GM23248 (cell line): ENCODE measurements at places on chromosomes 6 and 20. TPM values are rescaled to one million over a fixed set of nuclear protein-coding genes. Genes with fewer than 3 reads are reported as not detected.

The LY6G5B gene
- total RNA-seq: 2.7 and 7.5 TPM in 2 replicates

The CALHM5 gene
- total RNA-seq: 8.2 and 9.8 TPM in 2 replicates

The GLP1R gene
- total RNA-seq: not detected in 2 replicates

The RBM38 gene
- 3.7 and 8.1 TPM in 2 replicates for total RNA-seq

The JAG1 gene
- total RNA-seq: 4.8 and 8.4 TPM in 2 replicates

The TFAP2B gene
- total RNA-seq: not detected in 2 replicates

- DNase-seq: no peak
Measured at GRCh38 chr6:97306544-97307320, 23.7 kb upstream of the MMS22L start.

DNA sequence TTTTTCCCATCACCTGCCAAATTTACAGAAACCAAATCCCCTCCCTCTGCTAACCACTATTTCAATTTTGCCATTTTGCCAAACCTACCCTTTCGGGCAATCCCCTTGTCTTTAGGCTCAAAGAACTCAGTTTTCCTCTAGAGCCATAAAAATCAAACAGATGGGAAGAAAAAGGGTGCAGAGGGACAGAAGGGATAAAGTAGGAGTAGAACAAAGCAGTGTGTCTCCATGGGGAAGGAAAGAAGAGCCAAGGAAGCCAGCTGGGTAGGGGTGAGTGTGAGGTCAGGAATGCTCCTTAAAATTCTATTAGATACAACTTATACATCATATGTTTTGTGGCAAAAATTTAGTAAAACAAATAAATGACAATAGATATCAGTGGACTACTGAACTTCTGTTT lies 316.5 kb downstream of the BTBD9 start:
- DNase-seq: no peak

DNA sequence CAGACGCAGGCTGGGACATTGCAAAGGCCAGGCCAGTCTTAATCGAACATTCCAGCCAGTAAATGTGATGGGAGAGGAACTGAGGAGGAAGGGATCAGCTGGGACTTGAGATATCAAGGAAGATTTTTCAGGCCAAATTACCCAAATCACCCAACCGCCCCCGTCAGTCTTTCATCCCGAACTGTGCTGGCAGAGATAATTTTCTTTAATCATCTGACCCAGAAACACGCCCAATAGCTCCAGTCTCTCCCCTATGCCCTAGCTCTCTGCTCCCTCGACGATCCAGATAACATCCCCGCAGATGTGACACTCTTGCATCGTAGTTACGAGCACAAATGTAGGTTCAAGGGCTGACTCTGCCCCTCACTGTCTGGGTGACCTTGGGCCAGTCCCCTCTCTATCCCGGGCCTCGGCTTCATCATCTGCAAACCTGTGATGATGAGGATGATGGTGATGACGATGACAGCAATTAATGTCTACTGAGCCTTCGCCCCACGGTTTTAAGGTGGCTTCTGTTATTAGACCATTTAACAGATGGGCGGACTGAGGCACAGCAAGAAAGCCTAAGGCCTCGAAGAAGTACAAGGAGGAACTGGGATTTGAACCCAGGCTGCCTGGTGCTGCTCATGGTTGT lies 118.6 kb downstream of the PREX1 start:
- no peak for DNase-seq

DNA sequence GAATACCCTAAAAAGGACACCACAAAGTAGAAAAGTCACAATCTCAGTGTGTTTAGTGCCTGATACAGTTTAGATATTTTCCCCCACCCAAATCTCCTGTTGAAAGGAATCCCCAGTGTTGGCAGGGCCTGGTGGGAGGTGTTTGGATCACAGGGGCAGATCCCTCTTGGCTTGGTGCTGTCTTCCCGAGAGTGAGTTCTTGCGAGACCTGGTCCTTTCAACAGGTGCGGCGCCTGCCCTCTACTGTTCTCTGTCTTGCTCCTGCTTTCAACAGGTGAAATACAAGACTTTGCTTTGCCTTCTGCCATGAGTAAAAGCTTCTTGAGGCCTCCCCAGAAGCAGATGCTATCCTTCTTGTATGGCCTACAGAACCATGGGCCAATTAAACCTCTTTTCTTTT lies 534.3 kb upstream of the NRSN1 start:
- no peak for DNase-seq

- peak; percentile 50 for DNase-seq
Measured at GRCh38 chr6:11172501-11173327, 59.8 kb downstream of the NEDD9 start.

- no peak for DNase-seq
Measured at GRCh38 chr20:25032478-25033264, 25.3 kb downstream of the ACSS1 start.

GRCh38 chr20:64189530-64189966 lies 25.3 kb downstream of the MYT1 start:
- DNase-seq: no peak

DNA sequence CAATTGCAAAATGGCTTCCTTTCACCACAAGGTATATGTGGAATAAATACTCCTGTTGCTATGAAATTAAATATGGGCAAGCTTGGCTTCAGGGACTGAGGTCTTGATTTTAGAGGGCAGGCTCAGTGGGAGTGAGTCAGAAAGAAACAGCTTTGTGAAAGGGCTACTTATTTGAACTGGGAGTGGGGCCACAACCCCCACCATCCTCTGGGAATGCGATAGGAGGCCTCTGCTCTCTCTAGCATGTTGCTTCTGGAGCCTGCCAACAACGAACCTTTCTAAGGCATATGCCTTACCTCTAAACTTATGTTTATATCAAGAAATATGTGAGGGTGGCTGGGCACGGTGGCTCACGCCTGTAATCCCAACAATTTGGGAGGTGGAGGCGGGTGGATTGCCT lies 149.7 kb downstream of the LRRC1 start:
- DNase-seq: no peak

- DNase-seq: no peak
Measured at GRCh38 chr20:62805711-62806382, 1.2 kb downstream of the OGFR start.

DNA sequence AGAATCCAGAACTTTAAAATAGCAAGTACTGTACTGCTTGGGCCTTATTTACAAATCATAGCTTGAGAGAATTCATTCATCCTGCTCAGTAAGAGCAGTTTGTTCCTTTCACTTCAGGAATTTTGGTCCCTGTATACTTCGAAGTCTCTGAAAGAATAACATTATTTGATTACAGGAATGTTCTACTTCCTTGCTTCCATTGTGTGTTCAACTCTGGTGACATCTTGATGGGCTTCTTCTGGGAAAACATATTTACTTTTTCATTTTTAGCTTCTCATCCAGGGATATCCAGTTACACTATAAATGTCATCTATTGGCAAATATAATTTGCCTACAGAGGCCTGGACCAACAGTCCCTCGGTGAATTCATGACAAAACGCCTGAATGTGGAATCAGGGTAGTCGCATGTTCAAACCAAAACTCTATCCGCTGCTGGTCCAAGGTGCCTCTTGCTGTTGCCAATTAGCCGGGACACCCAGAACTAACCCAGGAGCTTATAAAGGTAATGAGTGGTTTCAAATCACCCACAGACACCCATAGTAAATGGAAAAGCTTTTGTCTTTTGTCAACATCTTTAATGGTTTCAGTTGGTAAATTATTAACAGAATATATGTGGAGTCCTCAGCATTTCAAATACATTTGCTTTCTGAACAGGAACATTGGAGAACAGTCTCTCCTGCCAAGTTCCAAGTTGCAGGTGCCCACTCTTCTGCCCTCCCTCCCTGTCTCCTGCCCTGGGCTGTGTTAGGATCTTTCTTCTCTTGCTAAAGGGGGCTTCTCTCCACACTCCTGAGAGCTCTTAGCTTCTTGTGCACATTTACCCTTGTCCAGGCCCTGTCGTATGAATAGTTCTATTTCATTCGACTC lies 162.5 kb upstream of the CITED2 start:
- no peak for DNase-seq

- peak; percentile 88 for DNase-seq
Measured at GRCh38 chr20:33423141-33423834, 20.3 kb downstream of the SNTA1 start.

DNA sequence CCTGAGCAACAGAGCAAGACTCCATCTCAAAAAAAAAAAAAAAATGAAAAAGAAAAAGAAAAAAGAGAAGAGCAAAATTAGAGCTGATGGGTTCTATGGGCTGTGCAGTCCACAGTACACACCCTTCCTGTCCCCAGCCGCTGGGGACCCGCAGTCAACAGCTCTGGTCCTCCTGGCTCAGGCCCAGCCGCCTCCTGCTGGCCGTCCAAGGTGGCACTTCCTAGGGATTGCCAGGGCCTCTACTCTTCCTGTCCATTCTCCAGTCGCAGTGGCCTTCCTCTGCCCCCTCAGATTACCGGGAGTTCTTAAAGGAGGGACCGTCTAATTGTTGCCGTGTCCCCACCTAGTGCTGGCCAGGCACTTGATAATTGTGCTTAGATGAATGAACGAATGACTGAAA lies 41.7 kb downstream of the TMEM242 start:
- DNase-seq: peak; percentile 35

DNA sequence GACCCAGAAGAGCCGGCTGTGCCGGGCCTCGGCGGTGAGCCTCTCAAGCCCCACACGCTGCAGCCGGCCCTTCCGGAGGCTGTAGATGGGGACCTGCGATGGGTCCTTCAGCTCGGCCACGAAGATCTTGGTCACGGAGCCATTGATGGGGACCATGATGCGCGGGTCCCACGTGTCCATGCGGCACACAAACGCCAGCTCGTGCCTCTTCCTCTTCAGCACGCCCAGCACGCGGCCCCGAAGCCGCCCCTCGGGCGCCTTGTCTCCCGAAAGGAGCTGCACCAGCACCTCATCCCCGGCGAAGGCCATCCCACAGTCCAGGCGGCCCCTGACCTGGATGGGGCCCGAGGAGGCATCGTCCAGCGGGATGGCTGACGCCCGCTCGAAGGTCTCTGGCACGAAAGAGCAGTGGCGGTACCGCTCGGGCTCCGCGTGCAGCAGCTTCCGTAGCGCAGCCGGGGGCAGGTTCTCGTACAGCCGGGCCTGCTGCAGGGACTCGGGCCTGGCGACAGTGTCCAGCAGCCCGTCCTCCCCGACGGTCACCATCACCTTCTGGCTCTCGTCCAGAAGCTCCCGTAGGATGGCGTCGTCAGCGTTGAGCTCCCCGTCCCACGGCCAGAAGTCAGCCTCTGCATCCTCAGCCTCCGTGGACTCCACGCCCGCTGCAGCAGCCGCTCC lies 8.9 kb downstream of the HELZ2 start:
- no peak for DNase-seq

DNA sequence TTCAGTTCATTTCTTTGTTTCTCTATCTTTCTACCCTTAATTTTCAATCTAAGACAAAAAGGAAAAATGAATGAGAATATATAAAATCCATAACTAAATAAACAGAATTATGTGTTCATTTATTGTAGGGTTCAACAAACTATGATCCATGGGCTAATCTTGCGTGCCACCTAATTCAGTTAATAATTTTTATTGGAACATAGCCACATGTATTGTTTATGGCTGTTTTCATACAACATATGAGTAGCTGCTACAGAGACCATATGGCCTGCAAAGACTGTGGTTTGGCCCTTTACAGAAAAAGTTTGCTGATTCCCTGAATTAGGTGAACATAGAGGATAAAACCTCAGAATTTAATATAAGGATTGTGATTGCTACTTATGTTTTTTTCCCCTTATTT lies 21.8 kb downstream of the SENP6 start:
- no peak for DNase-seq

DNA sequence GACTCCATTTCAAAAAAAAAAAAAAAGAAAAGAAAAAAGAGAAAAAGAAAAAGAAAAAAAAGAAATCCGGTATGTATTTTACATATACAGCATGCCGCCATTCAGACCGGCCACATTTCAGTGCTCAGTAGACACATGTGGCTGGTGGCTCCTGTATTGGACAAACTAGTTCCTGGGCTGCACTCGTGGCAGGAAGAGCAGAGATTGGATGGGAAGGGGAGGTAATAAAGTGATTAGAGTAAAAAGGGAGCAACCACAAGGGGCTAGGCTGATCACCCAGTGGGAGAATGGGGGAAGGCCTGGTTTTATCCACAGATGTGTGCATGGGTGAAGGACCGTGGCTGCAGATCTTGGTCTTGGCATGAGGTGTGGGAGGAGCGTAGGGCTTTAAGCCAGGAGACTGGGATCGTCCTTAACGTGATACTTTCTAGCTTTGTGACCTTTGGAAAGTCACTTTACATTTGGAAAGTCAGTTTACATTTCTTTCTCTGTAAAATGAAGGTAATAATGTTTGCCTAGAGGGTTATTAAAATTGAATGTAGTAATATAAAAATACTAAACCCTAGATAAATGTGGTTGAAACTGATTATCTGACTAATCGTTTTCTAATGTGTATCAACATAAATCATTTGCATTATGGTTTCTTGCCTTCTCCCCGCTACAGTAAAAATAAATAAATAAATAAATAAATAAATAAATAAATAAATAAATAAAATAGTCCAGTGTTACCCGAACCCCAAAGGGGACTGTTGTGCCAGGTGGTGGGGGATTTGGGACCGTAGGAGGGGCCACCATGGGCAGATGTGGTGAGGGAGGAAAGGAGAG lies 869 bp upstream of the TRIM15 start:
- DNase-seq: no peak

GRCh38 chr6:108996208-108996607 lies 98.4 kb downstream of the SESN1 start:
- no peak for DNase-seq

DNA sequence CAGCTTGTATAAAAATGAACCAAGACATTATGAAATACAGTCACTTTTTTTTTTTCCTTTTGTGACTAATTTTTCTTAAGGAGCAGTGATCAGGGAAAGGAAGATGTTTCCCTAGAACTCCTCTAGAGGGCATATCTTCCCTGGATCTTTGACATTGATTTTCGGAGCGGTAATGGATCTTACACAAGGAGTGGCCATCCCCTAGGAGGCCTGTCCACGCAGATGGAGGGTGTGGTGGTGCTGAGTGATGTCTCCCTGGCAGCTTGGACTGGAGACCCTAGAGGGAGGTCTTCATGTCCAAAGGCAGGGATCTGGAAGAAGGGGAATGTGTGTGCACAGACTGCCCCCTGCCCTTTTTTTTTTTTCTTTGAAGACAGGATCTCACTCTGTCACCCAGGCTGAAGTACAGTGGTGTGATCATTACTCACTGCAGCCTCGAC lies 7.0 kb upstream of the KIFC1 start:
- peak; percentile 90 for DNase-seq

DNA sequence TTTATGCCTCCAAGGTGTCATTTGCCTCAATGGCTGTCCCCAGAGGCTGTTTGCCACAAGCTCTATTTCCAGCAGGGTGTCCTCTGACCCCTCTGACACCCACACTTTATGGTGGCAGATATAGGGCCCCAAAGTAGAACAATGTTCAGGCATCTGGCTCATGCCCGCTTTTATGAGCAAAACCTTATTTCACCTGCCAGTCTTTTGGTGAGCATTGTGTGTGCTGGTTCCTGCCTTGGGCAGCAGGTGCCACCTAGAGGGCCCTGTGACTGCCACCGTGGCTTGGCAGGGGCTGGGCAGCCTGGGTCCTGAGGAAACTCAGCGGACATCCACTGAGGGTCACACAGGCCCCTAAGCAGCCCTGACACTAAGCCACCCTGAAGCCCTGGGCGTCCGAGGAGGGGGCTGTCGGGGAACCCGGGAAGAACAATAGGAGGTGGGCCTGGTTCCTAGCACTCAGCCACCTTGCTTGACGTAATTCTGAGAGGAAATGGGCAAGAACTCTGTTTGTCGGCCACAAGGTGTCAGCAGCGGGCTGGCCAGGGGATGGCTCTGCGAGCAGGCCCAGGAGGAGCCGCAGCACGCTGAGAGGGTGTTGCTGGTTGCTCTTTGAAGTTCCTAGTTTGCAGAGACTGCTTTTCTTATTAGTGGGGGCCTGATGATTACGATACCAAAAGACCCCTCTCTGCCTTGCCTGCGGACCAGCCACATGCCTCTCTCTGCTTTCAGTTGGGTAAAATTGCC lies 148.9 kb downstream of the SCML4 start:
- DNase-seq: peak; percentile 91
